ENCODE measurements at places on chromosomes 6 and 20.
A peak's percentile ranks its signal among the peaks of the same experiment; 100 is the strongest.

DNA sequence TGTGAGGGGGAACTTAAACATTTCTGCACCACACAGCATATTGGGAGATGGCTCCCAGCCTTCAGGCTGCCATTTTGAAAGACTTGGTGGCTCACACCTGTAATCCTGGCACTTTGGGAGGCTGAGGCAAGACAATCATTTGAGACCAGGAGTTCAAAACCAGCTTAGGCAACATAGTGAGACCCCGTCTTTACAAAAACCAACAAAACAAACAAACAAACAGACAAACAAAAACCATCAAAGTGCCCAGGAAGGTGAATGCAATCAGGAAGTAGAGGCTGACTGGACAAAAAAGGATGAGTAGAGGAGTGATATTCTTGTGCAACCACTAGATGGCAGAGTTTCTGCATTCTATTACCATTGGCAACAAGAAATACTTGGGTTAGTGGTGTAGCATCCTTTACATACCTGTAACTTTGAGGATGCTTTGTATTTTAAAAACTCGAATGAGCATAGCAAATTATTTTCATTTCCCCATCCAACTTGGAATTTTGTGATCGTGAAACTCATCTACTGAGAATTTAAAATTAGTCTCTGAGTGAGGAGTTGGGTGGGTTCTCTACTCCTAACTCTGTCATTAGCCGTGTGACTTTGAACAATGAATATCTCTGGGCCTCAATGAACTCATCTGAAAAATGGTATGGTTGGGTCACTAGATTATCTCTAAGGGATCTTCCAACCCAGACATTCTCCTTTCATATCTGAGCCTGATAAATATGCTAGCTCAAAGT is 84.4 kb downstream of the CRYBG1 start:
- DNase-seq, result peak; percentile 72

- no peak for DNase-seq
Measured at GRCh38 chr6:146388736-146389364, 154.8 kb upstream of the RAB32 start.

GRCh38 chr6:21666201-21666691 is 72.7 kb downstream of the SOX4 start:
- DNase-seq, result no peak

DNA sequence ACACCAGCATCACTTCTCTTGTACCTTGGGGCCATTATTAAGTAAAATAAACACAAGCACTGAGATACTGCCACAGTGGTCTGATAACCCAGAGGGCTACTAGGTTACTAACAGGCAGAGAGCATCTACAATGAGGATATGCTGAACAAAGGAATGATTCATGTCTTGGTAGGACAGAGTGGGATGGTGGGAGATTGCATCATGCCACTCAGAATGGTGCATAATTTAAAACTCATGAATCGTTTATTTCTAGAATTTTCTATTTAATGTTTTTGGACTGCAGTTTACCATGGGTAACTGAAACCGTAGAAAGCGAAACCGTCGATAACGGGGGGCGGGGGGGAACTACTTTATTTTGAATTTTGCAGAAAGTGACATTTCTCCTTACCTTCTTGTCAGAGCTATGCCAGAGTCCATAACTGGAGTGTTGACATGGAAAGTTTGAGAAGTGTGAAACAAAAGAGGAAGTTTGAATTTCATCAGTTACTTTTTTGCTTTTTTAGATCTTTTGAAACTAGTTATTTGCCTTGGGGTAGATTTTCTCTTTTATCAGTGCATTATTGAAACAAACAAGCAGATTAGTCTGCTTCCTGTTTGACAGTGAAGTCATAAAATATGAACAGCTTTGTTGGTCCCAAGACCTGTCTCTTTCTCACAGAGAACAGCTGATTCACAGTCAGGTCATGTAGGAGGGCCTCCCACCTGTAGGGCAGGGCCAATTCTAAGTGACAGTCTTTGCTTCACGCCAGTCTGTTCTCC is 124.9 kb downstream of the KLHL32 start:
- peak; percentile 59 for DNase-seq

DNA sequence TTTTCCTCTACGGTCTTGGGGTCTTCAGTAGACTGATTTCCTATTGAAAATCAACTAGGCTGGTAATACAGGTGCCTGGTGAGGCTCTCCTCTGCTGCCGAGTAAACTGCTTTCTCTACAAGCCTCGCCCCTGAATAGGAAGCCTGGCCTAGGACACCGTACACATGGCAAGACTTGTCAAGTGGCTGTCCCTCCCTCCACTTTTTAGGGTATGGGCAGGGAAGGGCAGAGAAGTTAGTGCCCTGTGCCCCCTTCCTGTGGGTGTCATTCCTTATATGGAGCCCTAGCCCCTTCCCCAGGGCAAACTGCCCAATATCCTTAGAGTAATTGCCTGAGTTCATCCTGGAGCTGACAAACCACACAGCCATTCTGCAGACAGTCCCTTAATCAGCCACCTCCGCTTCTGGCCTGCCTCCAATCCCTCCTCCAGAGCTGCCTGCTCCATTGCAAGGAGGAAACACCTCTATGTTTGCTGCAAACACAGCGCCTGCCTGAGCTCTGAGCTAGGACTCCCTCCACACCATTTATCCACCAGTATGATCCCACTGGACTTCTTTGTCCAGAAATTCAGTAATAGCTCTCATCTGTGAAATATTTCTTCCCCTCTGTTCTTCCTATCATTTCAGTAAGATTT is 93.1 kb downstream of the CHD6 start:
- no peak for DNase-seq

DNA sequence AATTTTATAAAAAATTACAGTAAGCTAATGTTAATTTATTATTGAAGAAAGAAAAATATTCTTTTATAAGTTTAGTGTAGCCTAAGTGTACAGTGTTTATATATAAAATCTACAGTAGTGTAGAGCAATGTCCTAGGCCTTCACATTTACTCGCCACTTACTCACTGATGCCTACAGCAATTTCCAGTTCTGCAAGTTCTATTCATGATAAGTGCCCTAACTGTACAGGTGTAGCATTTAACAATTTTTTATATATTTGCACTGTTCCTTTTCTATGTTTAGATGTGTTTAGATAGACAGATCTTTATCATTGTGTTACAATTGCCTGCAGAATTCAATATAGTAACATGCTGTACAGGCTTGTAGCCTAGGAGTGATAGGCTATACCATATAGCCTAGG is 80.1 kb upstream of the HDAC2 start:
- DNase-seq, result no peak

- DNase-seq, result no peak
Measured at GRCh38 chr20:44437497-44437896, 38.2 kb upstream of the TTPAL start.

Data from GM13977 (cell line).